Left ventricle myocardium superior (tissue), 1 donor: ENCODE measurements at places on chromosomes 4 and X. TPM values are rescaled to one million over a fixed set of nuclear protein-coding genes. Genes with fewer than 3 reads are reported as not detected.

DNA sequence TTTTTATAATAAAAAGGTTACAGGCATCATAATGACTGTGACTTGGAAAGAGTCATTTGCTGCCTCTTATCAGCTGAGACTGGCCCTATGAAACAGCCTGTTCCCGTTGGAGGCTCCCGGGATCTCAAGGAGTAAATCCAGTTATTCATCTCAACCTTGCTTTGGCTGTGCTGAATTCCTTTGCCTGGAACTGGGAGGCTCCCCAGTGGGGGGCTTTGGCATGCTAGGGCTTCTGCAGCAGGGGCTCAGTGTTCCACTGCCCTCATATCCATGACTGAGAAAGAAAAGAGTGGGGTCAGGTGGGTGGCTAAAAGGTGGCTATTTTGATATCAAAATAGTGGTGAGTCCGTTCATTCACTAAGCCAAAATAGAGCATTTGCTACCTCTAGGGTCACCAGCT, 71.2 kb downstream of the TRPC5 start:
- no peak for DNase-seq

GRCh38 chrX:110175146-110175545, 142.7 kb downstream of the AMMECR1 start:
- DNase-seq = no peak

GRCh38 chrX:19760841-19761512, 126.4 kb downstream of the SH3KBP1 start:
- DNase-seq = no peak

GRCh38 chr4:3491681-3492405, 28.7 kb downstream of the DOK7 start:
- no peak for DNase-seq

GRCh38 chr4:10701702-10702460, 17.3 kb upstream of the CLNK start:
- DNase-seq = no peak

Gene RAB40A
- total RNA-seq = 0.10 TPM

DNA sequence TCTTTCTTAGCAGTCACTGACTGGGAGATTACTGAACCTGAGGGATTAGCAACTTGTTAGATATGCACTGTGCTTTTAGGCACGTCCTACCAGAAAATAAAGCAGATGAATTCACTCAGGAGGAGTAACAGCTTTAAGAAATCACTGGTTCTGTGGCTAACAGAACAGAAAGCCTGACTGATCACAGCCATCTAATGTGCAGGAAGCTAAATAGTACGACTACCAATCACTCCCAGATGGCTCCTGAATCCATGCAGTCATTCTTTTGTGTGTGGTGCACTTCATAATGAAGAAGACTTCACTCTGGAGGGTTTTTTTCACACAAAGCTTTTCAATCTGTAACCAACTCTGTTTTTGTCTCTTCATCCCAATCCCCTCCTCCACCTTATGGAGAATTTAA, 305.3 kb upstream of the INTU start:
- no peak for DNase-seq

Gene CCDC110
- 0.99 TPM for total RNA-seq

GRCh38 chr4:159698336-159698735, 595.5 kb downstream of the RAPGEF2 start:
- DNase-seq = no peak

- no peak for DNase-seq
These were observed 52.9 kb downstream of the METTL14 start for GRCh38 chr4:118738090-118738489.

Gene UGT2A3
- not detected for total RNA-seq

DNA sequence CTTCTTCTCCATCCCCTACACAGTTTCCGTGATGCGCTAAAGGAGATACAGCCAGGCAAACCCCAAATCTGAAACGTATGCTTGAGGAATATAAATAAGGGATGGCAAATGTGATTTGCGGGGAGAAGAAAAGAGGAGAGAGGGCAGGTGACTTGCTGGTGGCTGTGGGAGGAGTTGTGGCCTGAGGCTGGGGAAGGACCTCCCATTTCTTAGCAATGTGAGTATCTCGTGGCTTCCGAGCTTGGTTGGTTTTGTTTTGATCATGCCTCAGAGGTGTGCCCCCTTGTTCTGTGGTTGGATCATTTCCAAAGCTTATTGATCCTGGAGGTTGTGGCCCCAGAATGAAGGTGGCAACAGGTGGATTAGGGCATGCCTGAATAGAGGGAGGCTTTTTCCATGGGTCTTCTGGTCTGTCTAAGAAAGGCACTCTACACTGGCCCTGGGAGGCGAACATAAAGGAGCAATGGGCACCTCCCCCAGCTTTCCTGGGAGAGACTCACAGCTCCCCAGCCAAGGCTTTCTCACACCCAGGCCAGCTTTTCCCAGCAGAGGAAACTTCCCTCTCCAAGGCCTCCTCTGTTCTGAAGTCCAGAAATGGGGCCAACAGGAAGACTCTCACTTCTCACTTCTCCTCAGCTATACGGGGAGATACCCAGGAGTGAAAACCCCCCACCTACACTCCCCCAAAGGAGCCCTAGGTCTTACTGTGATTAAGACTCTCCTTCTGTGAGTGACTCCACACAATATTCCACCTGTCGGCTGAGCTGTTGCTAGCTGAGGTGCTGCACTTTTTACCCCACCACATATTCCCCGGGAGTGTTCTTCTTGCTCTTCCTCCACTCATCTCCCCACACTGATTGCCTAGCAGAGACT, 40.0 kb downstream of the C4orf51 start:
- DNase-seq = no peak

Gene MAGEA2B
- not detected for total RNA-seq

Gene DDIT4L
- total RNA-seq = 0.37 TPM

- DNase-seq = no peak
These were observed 1.5 kb downstream of the GSX2 start for GRCh38 chr4:54101190-54102041.

DNA sequence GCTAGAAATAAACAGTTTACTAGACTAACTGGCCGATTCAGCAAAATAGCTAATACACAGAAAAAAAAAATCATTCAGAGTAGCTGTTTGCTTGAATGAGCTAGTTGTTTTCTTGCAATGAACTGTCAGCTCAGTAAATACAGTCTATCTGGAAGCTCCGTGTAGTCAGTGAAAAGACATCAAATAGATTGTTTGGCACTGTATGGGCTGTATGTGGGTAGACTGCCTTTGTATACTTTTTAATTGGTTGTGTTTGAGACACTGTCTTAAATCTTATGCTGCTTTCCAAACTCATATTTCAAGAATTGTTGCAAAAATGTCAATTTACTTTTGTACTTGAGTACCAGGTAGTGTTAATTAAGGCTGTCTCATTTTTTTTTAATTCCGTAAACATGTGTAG, 61.6 kb upstream of the GPR174 start:
- no peak for DNase-seq

- DNase-seq = no peak
These were observed 51.1 kb downstream of the ENOPH1 start for GRCh38 chr4:82481506-82481840.
